ENCODE measurements at places on chromosomes 16 and 17. TPM values are rescaled to one million over a fixed set of nuclear protein-coding genes. Genes with fewer than 3 reads are reported as not detected.

Gene MT1G
- total RNA-seq: 189 TPM

DNA sequence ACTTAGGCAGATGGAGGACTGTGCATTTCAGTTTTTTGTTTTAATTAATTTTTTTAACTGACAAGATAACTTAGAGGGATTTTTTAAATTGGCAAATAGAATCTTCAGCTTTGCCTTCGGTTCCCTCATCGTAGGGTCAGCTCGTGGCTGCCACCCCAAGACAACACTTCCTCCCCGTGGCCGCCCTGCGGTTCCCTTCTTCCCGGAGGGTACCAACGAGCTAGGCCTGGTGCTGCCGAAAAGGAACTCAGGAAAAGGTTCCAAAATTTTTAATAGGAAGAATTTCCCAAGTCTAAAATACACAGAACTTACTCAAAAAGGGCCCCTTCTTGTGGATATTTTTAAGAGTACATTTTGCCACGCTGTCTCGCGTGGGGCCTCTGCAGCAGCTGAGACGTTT, 210.4 kb upstream of the CHMP6 start:
- no peak for DNase-seq

DNA sequence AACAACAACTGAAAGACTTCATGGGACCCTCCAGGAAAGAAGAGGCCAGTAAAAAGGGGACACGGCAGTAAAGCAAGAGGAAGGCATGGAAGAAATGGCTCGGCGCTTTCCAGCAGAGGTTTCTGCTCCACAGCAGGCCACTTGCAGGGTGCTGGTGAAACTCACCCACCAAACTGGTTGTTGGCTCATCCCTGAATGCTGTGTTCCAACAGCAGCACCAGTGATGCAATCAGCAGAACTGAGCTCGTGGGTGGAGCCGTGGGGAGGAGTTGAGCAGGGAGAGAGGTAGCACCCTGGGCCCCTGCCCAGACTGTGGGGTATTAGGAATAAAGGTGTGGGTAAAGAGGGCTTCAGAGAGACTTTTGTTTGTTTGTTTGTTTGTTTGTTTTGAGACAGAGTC, 62.8 kb upstream of the ADCY9 start:
- peak; percentile 35 for DNase-seq

Gene ADORA2B
- total RNA-seq: 14.6 TPM

- DNase-seq: no peak
Measured at GRCh38 chr16:18800293-18800692, 1.1 kb downstream of the ARL6IP1 start.

- no peak for DNase-seq
Measured at GRCh38 chr16:8814095-8814806, 16.6 kb downstream of the PMM2 start.

GRCh38 chr16:31438414-31438813, 4.2 kb downstream of the ZNF843 start:
- DNase-seq: no peak

DNA sequence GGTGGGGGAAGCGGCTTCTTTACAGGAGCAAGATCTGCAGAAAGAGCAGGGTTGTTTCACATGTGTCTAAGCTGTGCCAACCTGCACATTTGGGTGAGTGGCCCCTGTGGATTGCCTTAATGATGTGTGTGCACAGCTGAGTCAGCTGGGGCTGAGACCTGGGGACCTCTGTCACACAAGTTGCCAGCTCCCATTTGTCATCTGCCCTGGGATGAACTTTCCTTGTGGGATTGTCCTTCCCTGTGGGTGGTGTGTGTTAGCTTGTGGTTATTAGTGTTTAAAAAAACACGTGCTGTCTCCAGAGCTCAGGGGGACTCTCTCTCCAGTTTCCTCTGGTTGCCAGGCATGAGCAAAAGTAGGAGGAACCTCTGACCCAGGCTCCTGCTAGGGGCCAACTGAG, 400.5 kb upstream of the CCL2 start:
- no peak for DNase-seq

DNA sequence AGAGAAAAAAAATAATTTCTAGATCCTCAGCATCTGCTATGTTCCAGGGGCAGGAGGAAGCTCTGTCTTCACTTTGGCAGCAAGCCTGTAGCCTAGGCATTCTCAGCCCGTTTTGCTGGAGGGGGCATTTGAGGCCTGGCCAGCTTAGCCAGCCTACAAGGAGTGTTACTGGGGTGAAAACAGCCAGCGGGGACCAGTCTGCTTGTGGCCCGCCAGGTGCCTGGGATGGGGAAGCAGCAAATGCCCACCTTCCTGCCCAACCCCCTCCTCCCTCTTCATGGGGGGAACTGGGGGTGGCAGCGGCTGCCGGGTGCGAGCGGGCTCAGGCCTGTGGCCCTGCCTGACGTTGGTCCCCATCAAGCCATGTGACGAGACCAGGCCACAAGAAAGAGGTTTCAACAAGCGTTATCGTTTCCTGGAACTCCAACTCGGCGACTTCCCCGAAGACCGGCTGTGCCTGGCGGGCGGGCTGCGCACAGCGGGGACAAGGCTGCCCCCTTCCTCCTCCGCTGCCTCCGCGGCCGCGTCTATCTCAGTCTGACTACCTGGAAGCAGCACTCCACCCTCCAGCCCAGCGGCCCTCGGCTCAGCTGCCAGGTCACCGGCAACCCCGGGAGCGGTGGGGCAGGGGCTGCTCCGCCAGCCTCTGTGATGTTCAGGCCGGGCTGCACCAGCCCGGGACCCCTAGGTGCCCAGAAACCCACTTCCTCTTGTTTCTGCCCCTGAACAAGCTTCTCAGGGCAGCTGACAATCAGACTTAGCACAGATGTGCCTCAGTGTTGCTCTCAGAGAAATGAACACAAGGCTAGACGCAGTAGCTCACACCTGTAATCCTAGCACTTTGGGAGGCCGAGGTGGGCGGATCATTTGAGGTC, 22.9 kb downstream of the SOCS1 start:
- DNase-seq: no peak

Gene LRRC75A
- total RNA-seq: 5.2 TPM

DNA sequence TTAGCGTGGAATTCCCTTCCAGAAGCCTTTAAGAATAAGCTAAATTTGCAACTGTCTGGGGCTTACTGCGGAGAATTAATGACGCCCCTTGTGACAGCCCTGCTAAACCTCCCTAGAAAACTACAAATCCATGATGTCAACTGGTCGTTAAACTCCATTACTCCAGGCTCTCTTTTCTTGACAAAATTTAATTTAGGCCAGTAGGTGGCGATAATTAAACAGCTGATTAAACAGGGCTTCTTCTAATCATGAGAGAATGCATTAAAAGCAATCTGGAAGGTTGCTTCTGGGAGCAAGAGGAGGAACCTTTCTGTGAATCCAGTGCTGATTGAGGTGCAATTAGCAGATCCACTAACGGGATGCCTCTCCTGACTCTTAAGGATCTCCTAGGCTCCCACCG, 8.1 kb upstream of the NLRP1 start:
- no peak for DNase-seq

GRCh38 chr17:64709481-64709880, 47.4 kb upstream of the SMURF2 start:
- DNase-seq: no peak

Gene TP53TG3
- total RNA-seq: not detected

DNA sequence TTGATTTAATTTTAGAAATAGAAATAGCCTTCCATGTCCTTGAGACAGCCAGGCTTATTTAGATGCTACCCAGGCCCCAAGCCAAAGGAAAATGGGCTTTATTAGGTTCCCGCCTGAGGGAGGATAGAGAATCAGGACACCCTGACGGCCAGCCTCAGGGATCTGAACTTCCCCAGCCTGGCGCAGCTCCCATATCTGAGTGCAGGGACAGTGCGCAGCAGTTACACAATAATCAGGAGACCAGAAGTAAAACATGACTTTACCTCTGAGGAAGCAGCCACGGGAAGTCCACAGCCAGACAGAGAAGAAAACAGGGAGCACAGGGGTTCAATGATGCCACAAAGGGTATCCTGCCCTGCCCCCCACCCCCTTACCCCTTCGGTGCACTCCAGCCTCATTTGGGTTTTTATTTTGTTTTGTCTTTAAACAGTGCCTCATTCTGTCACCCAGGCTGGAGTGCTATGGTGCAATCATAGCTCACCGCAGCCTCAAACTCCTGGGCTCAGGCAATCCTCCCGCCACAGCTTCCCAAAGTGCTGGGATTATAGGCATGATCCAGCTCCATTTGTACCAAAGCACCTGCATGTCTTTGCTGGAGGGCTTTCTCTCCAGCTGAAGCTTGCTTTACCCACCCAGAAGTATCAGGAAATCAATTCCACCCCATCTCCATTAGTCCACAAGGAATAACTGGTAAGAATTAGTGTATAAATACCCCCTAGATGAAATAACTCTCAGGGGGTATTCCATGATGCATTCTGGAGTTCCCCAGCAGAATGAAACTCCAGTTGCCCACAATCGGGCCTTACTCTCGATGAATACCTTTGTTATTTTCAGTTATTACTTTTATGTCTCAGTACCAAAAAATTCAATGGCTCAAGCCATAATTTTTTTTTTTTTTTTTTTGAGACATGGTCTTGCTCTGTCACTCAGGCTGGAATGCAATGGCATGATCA, 21.9 kb downstream of the ORC6 start:
- DNase-seq: no peak

GRCh38 chr17:56624309-56624708, 30.8 kb downstream of the NOG start:
- DNase-seq: no peak

Gene TBC1D3L
- total RNA-seq: 11.4 TPM

GRCh38 chr17:12509801-12510200, 155.9 kb upstream of the MYOCD start:
- DNase-seq: no peak

DNA sequence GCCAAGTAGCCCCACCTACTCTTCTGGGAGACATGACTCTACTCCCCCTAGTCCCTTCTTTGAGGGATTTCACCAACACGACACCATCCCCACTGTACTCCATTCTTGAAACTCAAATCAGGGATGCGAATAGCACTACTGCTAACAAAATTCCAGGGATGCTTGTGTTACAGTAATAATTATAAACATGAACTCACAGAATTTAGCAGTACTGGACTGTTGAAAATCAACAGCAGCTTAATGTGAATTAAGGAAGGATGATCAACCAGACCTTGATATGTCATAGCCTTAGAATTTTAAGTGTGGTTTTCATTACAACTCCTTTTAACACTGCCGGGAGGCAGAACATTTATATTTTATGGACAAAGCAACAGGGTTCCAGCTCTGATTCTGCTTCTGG, 37.9 kb downstream of the AMFR start:
- DNase-seq: no peak
